Forelimb muscle (tissue), 1 donor: ENCODE measurements at places on chromosomes 2 and 18. TPM values are rescaled to one million over a fixed set of nuclear protein-coding genes. Genes with fewer than 3 reads are reported as not detected.

- no peak for DNase-seq
Observed at GRCh38 chr2:44943693-44944101, 2.2 kb downstream of the SIX3 start.

Gene CCDC141
- polyA plus RNA-seq, result 79.4 TPM

DNA sequence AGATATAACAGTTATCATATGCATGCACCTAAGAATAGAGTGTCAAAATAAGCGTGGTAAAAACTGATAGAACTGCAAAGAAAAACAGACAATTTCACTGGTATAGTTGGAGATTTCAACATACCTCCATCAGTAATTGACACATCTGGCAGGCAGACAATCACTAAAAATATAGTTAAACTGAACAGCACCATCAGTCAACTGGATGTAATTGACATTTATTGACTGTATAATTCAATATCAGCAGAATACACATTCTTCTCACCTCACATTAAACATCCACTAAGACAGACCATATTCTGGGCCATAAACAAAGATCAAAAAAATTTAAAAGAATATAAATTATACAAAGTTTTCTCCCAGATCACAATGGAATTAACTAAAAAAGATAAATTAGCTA, 378.5 kb upstream of the RGPD4 start:
- DNase-seq, result no peak

Gene EFR3B
- polyA plus RNA-seq, result 5.9 TPM

DNA sequence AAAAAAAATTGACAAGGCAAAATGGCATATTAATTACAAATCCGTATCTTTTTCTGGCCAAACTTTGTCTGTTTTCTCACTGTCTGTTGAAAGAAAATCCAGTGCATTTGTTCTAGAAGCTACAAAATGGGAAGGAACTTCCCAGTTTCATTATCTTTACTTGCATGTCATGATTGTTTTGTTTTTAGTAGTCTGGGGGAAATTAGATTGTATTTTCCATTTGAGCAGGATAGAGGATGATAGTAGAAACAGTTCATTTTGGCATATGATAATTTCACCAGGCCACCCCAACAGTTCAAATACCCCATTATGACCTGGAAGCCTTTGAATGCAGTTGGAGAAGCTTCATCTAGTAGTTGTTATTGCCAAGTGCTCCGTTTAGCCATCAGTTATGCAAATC, 77.5 kb upstream of the RANBP2 start:
- DNase-seq, result no peak

GRCh38 chr2:122707224-122707824, 951.9 kb downstream of the TSN start:
- no peak for DNase-seq

Gene CNRIP1
- polyA plus RNA-seq, result 20.1 TPM

Gene SNTG2
- polyA plus RNA-seq, result 0.46 TPM
